Heart right ventricle (tissue), 16 donors: ENCODE measurements at places on chromosomes 5 and 9. TPM values are rescaled to one million over a fixed set of nuclear protein-coding genes. Genes with fewer than 3 reads are reported as not detected.
A peak's percentile ranks its signal among the peaks of the same experiment; 100 is the strongest.

GRCh38 chr5:90613918-90614504 is 55.4 kb downstream of the ADGRV1 start:
- H3K27me3 ChIP-seq: no peaks in the 10 kb centered on the region
- no peaks in the 10 kb centered on the region for H3K36me3 ChIP-seq

GRCh38 chr9:12847561-12847960 is 72.7 kb downstream of the LURAP1L start:
- H3K4me3 ChIP-seq: no peak overlapping the region
- H3K27me3 ChIP-seq: no peaks in the 10 kb centered on the region
- H3K4me1 ChIP-seq: no peaks in the 10 kb centered on the region
- no peaks in the 10 kb centered on the region for H3K36me3 ChIP-seq
- H3K27ac ChIP-seq: no peak overlapping the region
- no peak for DNase-seq

GRCh38 chr5:102223542-102224477 is 72.3 kb downstream of the SLCO4C1 start:
- no peak overlapping the region for H3K27ac ChIP-seq
- H3K4me1 ChIP-seq: no peaks in the 10 kb centered on the region
- DNase-seq: no peak
- no peak overlapping the region for H3K4me3 ChIP-seq

GRCh38 chr9:135224921-135225541 is 137.6 kb downstream of the OLFM1 start:
- no peaks in the 10 kb centered on the region for H3K36me3 ChIP-seq
- H3K4me1 ChIP-seq: peaks cover 3% of the 10 kb centered on the region
- no peak overlapping the region for H3K27ac ChIP-seq
- no peak overlapping the region for H3K4me3 ChIP-seq
- no peak for DNase-seq

GRCh38 chr9:122656378-122656777 is 1.0 kb downstream of the OR1B1 start:
- no peaks in the 10 kb centered on the region for H3K27me3 ChIP-seq
- H3K4me3 ChIP-seq: no peak overlapping the region
- no peaks in the 10 kb centered on the region for H3K36me3 ChIP-seq
- H3K27ac ChIP-seq: no peak overlapping the region

GRCh38 chr9:91814201-91814600 is 135.8 kb downstream of the ROR2 start:
- H3K4me1 ChIP-seq: no peaks in the 10 kb centered on the region
- no peak overlapping the region for H3K27ac ChIP-seq
- no peaks in the 10 kb centered on the region for H3K36me3 ChIP-seq
- H3K4me3 ChIP-seq: no peak overlapping the region
- no peaks in the 10 kb centered on the region for H3K27me3 ChIP-seq

DNA sequence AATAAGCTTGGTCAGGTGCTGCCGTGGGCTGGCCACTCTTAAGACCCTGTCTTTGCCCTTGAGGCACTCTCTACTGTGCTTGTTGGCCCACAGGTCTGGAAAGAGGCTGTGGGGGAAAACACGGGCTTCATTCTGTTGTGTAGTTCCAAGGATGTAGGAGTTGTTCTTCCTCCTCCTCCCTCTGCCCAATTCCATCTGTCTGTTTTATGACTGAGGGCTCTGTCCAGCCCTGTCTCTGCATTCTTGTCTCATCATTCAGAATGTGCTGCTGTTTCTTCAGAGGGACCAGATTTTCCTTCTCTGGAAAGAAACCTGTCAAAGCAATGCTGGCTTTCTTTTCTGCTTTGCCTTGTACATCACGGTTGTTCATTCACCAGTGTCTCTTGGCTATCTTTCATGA is 84.1 kb downstream of the MAP1B start:
- no peak for DNase-seq
- no peaks in the 10 kb centered on the region for H3K4me1 ChIP-seq
- no peak overlapping the region for H3K4me3 ChIP-seq
- peaks cover 64% of the 10 kb centered on the region for H3K36me3 ChIP-seq
- H3K27ac ChIP-seq: no peak overlapping the region

- H3K27ac ChIP-seq: no peak overlapping the region
- H3K4me3 ChIP-seq: no peak overlapping the region
- H3K4me1 ChIP-seq: peaks cover 8% of the 10 kb centered on the region
- no peaks in the 10 kb centered on the region for H3K27me3 ChIP-seq
- DNase-seq: no peak
These were observed 48.2 kb downstream of the CDK5RAP2 start for GRCh38 chr9:120531683-120532300.

- H3K27ac ChIP-seq: peak overlapping the region; percentile 13
- DNase-seq: no peak
- H3K4me1 ChIP-seq: peaks cover 24% of the 10 kb centered on the region
- no peak overlapping the region for H3K4me3 ChIP-seq
These were observed 13.6 kb upstream of the PHF19 start for GRCh38 chr9:120890320-120891244.

DNA sequence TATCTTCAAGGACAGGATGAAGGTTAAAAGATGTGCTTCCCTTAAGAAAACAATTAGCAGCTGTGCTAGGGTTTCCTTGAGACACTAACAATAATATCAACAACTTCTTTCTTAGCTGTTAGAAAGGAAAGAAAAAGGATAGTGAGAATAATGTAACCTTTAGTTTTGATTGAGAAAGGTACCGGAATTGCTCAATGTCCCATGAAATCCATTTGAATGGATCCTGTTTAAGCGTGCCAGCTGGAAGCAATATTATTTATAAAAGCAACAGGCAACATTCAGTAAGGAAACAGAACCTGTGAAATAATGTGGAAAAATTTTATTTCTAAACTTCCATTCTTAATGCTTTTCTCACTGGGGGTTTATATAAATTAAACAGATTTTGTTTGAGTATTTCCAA is 120.9 kb downstream of the CCDC192 start:
- H3K4me3 ChIP-seq: no peak overlapping the region
- H3K27ac ChIP-seq: no peak overlapping the region
- H3K27me3 ChIP-seq: no peaks in the 10 kb centered on the region
- H3K4me1 ChIP-seq: no peaks in the 10 kb centered on the region

GRCh38 chr5:43638546-43638945 is 35.6 kb downstream of the NNT start:
- H3K4me1 ChIP-seq: peaks cover 85% of the 10 kb centered on the region
- peak overlapping the region; percentile 51 for H3K27ac ChIP-seq
- no peak overlapping the region for H3K4me3 ChIP-seq
- DNase-seq: no peak
- peaks cover 21% of the 10 kb centered on the region for H3K36me3 ChIP-seq
- no peaks in the 10 kb centered on the region for H3K27me3 ChIP-seq

- DNase-seq: no peak
- peaks cover 15% of the 10 kb centered on the region for H3K4me1 ChIP-seq
- no peaks in the 10 kb centered on the region for H3K27me3 ChIP-seq
- H3K27ac ChIP-seq: no peak overlapping the region
These were observed 301.0 kb downstream of the ARL15 start for GRCh38 chr5:54009357-54009756.

GRCh38 chr5:125813221-125813974 is 609.8 kb upstream of the GRAMD2B start:
- H3K4me3 ChIP-seq: no peak overlapping the region
- no peak for DNase-seq
- no peak overlapping the region for H3K27ac ChIP-seq
- H3K27me3 ChIP-seq: no peaks in the 10 kb centered on the region
- no peaks in the 10 kb centered on the region for H3K4me1 ChIP-seq
- H3K36me3 ChIP-seq: no peaks in the 10 kb centered on the region

GRCh38 chr9:77587851-77588250 is 60.3 kb downstream of the GNA14 start:
- H3K4me1 ChIP-seq: no peaks in the 10 kb centered on the region
- no peak for DNase-seq
- H3K36me3 ChIP-seq: no peaks in the 10 kb centered on the region
- H3K27me3 ChIP-seq: no peaks in the 10 kb centered on the region
- no peak overlapping the region for H3K4me3 ChIP-seq

- peak overlapping the region; percentile 100 for H3K27ac ChIP-seq
- peaks cover 13% of the 10 kb centered on the region for H3K4me1 ChIP-seq
- H3K36me3 ChIP-seq: peaks cover 29% of the 10 kb centered on the region
- DNase-seq: no peak
- H3K4me3 ChIP-seq: peak overlapping the region; percentile 91
These were observed 279.0 kb downstream of the AOPEP start for GRCh38 chr9:95005278-95006143.

DNA sequence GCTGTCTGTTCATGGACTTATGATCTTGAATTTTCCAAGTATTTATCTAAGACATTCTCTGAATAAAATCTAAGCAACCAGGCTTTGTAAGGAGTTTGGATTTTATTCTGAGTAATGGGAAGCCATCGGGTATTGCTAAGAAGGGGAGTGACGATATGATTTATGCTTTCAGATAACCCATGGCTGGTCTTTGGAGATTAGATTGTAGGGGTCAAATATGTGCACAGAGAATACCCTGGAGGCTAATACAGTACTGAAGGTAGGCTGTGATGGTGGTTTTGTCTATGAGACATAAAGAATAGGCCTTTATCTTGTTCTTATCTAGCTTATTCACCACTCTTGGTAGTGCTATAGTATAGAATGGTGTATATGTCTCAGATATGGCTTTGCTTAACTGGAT is 60.0 kb upstream of the C5orf46 start:
- no peak for DNase-seq
- H3K4me3 ChIP-seq: no peak overlapping the region
- no peaks in the 10 kb centered on the region for H3K36me3 ChIP-seq
- H3K27ac ChIP-seq: no peak overlapping the region
- H3K27me3 ChIP-seq: no peaks in the 10 kb centered on the region

DNA sequence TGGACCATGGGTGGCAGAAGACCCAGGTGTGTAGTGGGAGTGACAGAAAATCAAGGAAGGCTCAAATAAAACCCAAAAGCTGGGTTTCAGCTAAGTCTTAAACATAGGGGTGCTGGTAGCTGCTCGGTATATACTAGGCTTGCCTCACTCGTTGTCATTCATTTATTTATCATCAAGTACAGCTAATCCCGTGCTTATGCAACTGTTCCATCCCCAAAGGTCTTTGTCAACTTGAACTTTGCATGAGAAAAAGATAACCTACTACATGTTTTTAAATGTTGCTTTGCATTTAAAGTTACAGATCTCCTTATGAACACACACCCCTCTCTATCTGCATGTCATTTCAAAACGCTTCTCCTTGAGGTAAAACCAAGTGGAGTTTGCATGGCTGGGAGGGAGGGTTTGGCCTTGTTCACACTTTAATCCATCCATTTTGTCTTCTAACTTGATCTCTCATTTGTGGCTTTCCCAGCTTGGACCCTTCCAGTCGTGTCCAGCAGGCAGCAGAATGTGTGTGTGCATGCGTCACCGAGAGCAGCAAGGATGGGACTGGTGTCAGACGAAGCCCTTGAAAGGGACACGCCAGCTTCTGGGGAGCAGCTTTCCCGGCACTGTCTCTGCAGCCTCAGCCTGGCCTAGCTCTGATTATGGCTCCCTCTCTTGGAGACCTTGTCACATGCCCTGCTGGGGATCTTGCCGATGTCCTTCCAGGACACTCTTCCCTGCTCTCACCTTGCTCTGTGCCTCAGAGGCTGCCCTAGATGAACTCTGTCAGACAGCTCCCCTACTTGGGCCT is 133.5 kb downstream of the GADD45G start:
- no peaks in the 10 kb centered on the region for H3K36me3 ChIP-seq
- H3K4me3 ChIP-seq: no peak overlapping the region
- no peak overlapping the region for H3K27ac ChIP-seq
- H3K27me3 ChIP-seq: no peaks in the 10 kb centered on the region
- peaks cover 16% of the 10 kb centered on the region for H3K4me1 ChIP-seq
- no peak for DNase-seq

GRCh38 chr5:179869101-179869500 is 10.5 kb upstream of the MRNIP start:
- no peak for DNase-seq
- H3K4me1 ChIP-seq: no peaks in the 10 kb centered on the region
- no peak overlapping the region for H3K4me3 ChIP-seq
- peaks cover 3% of the 10 kb centered on the region for H3K36me3 ChIP-seq
- H3K27me3 ChIP-seq: no peaks in the 10 kb centered on the region

GRCh38 chr9:69293156-69293555 is 31.9 kb upstream of the ENTREP1 start:
- H3K27ac ChIP-seq: no peak overlapping the region
- no peaks in the 10 kb centered on the region for H3K27me3 ChIP-seq
- no peak for DNase-seq
- peaks cover 7% of the 10 kb centered on the region for H3K4me1 ChIP-seq
- H3K36me3 ChIP-seq: no peaks in the 10 kb centered on the region

GRCh38 chr9:130698514-130698913 is 4.9 kb downstream of the EXOSC2 start:
- H3K36me3 ChIP-seq: peaks cover 76% of the 10 kb centered on the region
- peaks cover 16% of the 10 kb centered on the region for H3K4me1 ChIP-seq
- no peak for DNase-seq
- no peak overlapping the region for H3K4me3 ChIP-seq
- H3K27ac ChIP-seq: no peak overlapping the region
- H3K27me3 ChIP-seq: no peaks in the 10 kb centered on the region

NEUROG1 gene
- polyA plus RNA-seq: not detected

EQTN gene
- polyA plus RNA-seq: not detected

NPR3 gene
- polyA plus RNA-seq: 6.0 TPM

NUTM2G gene
- not detected for polyA plus RNA-seq
